ENCODE measurements at places on chromosomes 11 and 22.

DNA sequence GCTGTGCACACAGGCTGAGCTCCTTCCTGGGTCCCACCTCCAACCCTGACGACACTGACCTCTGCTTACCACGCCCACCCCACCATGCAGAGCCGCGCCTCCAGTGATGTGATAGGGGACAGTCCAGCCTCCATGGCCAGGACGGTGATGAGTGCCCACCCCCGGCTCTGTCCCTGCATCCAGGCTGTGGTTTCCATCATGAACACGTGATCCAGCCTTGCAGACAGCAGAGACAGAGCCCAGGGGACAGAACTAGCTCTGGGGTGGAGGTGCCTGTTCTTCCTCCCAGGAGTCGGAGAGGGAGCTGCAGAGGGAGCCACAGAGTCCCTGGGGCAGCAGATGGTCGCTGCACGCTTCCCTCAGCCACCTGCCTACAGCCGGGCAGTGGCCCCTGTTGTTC, 42.6 kb upstream of the IGSF9B start:
- no peak for DNase-seq
- H3K36me3 ChIP-seq = no peaks in the 10 kb centered on the region
- H3K4me1 ChIP-seq = peaks cover 6% of the 10 kb centered on the region
- no peaks in the 10 kb centered on the region for H3K27me3 ChIP-seq
- H3K4me3 ChIP-seq = no peak overlapping the region

DNA sequence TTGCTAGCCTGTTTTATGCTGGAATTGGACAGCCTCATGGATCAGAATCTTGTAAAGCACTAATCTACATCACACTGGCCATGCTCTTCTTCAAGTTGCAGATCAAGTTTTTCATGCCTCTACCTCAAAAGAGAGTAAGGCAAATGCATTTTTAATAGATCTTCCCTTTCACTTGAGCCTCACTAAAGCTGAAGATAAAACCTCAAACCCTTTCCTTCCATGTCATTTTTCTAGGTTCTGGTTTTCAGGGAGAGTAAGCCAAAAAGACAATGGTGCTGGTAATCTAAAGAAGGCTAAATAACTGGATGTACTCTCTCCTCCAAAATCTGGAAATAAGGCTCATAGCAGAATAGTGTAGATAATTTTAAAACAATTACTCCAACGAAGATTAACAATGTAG, 28.3 kb downstream of the POU2AF1 start:
- no peak overlapping the region for H3K27ac ChIP-seq
- peaks cover 40% of the 10 kb centered on the region for H3K27me3 ChIP-seq

GRCh38 chr11:61174273-61174672, 13.0 kb upstream of the VPS37C start:
- peaks cover 4% of the 10 kb centered on the region for H3K36me3 ChIP-seq
- H3K27ac ChIP-seq = no peak overlapping the region
- H3K27me3 ChIP-seq = peaks cover 60% of the 10 kb centered on the region
- H3K4me1 ChIP-seq = peaks cover 9% of the 10 kb centered on the region

DNA sequence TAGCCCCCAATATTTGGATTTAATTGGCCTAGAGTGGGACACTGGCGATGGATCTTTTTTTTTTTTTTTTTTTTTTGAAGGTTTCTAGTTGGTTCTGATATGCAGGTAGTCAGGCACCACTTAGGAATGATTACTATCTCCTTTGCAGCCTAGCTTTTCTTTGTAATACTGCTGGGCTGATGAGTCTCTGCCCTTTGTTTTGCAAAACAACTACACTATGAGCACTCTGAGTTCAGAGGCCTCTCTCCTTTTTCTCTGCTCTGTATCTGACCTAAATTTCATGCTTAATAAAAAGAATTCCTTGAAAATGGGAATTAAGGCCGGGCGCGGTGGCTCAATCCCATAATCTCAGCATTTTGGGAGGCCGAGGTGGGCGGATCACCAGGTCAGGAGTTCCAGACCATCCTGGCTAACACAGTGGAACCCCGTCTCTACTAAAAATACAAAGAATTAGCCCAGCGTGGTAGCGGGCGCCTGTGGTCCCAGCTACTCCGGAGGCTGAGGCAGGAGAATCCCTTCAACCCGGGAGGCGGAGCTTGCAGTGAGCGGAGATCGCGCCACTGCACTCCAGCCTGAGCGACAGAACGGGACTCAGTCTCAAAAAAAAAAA, 1312.3 kb downstream of the FAM181B start:
- peaks cover 40% of the 10 kb centered on the region for H3K27me3 ChIP-seq
- H3K27ac ChIP-seq = no peak overlapping the region
- H3K4me3 ChIP-seq = no peak overlapping the region
- no peak for DNase-seq
- H3K36me3 ChIP-seq = peaks cover 4% of the 10 kb centered on the region

DNA sequence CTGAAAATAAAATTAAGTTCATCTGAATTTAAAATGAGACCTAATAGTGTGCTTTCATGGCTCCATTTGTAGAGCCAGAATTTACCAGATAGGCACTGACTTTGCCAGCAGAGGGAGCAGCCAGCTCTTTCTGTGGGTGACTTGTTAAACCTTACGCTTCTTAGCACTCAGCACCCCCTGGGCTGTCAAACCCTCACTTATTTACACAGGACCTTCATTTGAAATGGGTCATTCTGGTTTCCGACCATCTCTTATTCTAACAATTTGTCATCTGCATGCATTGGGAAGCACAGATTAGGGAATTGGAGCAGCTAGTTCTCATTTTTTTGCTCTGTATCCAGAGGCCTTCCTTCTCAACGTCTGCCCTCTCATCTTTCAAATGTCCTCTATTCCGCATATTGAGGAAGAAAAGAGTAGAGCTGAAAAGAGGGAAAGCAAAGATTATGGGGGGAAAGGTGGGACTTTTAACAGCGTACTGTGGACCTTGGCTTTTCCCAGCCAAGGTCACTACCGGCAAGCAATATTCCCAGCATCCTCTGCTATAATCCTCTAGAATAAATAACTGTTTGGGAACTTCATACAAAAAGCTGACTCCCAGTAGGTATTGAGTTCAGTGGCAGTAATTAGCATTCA, 3.1 kb downstream of the ASRGL1 start:
- peak; percentile 54 for DNase-seq
- no peak overlapping the region for H3K27ac ChIP-seq
- H3K27me3 ChIP-seq = peaks cover 46% of the 10 kb centered on the region
- no peak overlapping the region for H3K4me3 ChIP-seq
- peaks cover 8% of the 10 kb centered on the region for H3K36me3 ChIP-seq

DNA sequence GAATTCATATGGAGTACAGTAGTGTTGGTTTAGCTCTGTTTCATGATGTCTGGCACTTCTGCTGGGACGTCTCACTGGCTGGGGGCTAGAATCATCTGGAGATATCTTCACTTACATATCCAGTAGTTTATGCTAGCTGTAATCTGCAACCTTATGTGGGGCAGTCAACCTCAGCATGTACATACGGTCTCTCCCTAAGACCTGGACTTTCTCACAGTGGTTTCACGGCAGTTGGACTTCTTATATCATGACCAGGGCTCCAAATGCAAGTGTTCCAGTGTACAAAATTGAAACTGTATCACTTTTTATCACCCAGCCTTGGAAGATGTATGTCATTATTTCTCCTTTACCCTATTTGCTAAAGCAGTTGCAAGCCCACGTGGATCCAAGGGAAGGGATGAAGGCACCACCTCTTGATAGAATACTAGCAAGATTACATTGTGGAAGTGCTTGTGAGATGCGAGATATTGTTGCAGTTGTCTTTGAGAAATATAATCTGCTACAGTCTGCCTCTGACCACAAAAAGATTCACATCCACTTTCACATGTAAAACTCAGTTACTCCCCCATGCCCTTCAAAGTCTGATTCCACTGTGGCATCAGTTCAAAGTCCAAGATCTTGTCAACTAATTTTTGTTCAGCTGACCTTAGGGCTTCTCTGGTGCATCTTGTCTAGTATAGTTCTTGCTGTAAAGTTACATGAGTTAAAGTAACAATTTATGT, 316.6 kb upstream of the NCAM1 start:
- no peaks in the 10 kb centered on the region for H3K27me3 ChIP-seq

DNA sequence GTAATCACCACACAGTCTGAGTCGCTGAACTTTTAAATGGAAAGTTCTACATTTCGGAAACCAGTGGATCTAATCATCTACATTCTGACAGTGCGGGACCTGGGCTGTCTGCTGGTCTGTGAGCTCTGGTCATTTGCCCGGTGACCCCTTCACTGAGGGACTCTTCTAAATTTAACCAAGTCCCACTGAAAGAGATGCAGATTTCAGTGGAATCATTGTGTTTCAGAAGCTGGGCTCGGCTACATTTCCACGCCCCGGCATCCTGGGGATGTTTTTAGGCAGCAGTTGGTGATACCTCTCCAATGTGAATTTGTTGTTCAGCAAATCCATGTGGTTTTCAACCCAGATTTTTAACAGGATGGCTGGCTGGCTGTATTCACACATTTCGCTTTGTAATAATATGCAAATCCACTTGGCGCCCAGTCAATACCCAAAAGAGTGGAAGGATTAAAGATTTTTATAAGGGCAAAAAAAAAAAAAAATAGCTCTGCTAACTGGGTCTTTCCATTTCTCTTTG, 145.5 kb upstream of the RASSF10 start:
- peaks cover 36% of the 10 kb centered on the region for H3K36me3 ChIP-seq
- H3K4me1 ChIP-seq = peaks cover 13% of the 10 kb centered on the region
- no peaks in the 10 kb centered on the region for H3K27me3 ChIP-seq
- no peak overlapping the region for H3K4me3 ChIP-seq
- H3K27ac ChIP-seq = no peak overlapping the region

- no peaks in the 10 kb centered on the region for H3K36me3 ChIP-seq
- no peak for DNase-seq
- H3K27me3 ChIP-seq = peaks cover 11% of the 10 kb centered on the region
- no peak overlapping the region for H3K27ac ChIP-seq
- H3K4me1 ChIP-seq = peaks cover 27% of the 10 kb centered on the region
- no peak overlapping the region for H3K4me3 ChIP-seq
These were observed 50.3 kb upstream of the THY1 start for GRCh38 chr11:119473226-119473625.

GRCh38 chr11:22246992-22247391, 54.1 kb downstream of the ANO5 start:
- no peaks in the 10 kb centered on the region for H3K4me1 ChIP-seq
- no peak for DNase-seq
- H3K4me3 ChIP-seq = no peak overlapping the region
- H3K36me3 ChIP-seq = no peaks in the 10 kb centered on the region

DNA sequence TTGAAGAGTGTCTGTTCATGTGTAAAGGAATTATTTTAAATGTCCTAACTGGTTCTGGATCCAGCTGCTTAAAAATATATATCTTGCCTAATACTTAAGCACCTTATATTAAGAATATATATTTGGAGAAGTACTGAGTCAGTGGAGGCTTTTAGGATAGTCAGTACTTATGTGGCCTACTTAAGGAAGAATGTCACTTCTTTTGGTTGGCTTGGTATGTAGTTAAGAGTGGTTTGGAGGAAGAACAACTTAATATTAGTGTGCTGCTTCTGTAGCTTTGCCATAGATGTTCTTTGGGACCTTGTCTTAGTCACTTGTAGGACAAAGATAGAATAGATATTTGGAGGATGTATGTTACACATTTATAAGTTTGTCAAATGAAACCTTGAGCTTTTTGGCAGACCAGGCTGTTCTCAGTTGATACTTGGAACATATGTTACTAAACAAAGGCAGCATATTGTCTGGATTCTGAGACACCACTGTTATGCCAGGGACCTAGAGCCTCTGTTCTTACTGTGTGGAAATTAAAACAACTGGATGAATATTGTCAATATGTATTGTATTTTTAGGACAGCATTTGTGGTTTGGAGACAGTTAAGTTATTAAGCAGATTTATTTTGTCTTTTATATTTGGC, 4.9 kb downstream of the HIPK3 start:
- H3K27ac ChIP-seq = peak overlapping the region; percentile 14
- H3K27me3 ChIP-seq = no peaks in the 10 kb centered on the region
- H3K36me3 ChIP-seq = peaks cover 6% of the 10 kb centered on the region
- H3K4me1 ChIP-seq = peaks cover 17% of the 10 kb centered on the region
- no peak overlapping the region for H3K4me3 ChIP-seq

DNA sequence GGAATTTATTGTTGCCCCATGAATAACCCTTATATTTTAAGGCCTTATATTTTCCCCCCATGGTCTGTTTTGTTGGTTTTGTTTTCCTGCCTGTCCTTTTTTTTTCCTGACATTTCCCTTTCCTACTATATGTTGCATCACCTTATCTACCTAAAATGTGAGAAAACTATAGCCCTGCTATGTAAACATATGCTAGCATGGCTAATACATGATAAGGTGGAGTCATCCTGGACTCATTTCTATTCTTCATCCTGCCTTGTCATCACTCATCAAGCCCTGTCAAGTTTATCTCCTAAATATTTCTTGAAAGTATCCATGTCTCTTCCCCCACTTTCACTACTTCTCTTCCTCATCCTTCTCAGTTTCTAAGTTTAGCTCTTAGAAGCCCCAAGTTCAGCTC, 2168.8 kb upstream of the RAG2 start:
- peaks cover 6% of the 10 kb centered on the region for H3K4me1 ChIP-seq
- H3K27me3 ChIP-seq = no peaks in the 10 kb centered on the region
- no peak overlapping the region for H3K4me3 ChIP-seq
- DNase-seq = no peak

GRCh38 chr11:76782531-76783293, 444 bp upstream of the TSKU start:
- peak overlapping the region; percentile 17 for H3K27ac ChIP-seq
- H3K4me3 ChIP-seq = peak overlapping the region; percentile 83
- peaks cover 56% of the 10 kb centered on the region for H3K4me1 ChIP-seq
- H3K27me3 ChIP-seq = no peaks in the 10 kb centered on the region
